ENCODE measurements at places on chromosomes 7 and 10.

- no peak for DNase-seq
Observed at GRCh38 chr10:1241973-1242935, 186.1 kb downstream of the WDR37 start.

- DNase-seq: peak; percentile 89
Observed at GRCh38 chr10:50624413-50624865, 683 bp upstream of the SGMS1 start.

DNA sequence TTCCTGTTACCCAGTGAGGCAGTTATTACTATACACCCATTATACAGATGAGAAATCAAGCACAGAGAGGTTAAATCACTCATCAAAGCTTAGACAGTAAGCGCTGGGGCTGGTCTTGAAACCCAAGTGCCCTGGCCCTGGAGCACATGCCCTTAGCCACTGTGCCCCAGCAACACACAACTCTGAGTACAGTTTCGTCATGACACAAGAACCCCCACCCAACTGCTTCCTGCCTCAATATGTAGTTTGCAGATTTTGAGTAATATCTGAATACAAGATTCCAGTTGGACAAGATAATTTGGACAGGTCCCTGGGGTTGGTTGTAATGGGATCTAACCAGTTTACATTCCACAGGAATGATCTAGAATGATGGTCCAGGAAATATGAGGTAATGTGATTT, 62.8 kb downstream of the SH3PXD2A start:
- no peak for DNase-seq

GRCh38 chr10:119292968-119293760, 85.8 kb downstream of the GRK5 start:
- no peak for DNase-seq
